ENCODE measurements at places on chromosomes 11 and 22.

- DNase-seq, result no peak
- H3K36me3 ChIP-seq, result no peaks in the 10 kb centered on the region
- no peaks in the 10 kb centered on the region for H3K27me3 ChIP-seq
- H3K4me1 ChIP-seq, result no peaks in the 10 kb centered on the region
- no peak overlapping the region for H3K27ac ChIP-seq
- no peak overlapping the region for H3K4me3 ChIP-seq
These were observed 366.9 kb downstream of the BRD1 start for GRCh38 chr22:49460592-49461281.

DNA sequence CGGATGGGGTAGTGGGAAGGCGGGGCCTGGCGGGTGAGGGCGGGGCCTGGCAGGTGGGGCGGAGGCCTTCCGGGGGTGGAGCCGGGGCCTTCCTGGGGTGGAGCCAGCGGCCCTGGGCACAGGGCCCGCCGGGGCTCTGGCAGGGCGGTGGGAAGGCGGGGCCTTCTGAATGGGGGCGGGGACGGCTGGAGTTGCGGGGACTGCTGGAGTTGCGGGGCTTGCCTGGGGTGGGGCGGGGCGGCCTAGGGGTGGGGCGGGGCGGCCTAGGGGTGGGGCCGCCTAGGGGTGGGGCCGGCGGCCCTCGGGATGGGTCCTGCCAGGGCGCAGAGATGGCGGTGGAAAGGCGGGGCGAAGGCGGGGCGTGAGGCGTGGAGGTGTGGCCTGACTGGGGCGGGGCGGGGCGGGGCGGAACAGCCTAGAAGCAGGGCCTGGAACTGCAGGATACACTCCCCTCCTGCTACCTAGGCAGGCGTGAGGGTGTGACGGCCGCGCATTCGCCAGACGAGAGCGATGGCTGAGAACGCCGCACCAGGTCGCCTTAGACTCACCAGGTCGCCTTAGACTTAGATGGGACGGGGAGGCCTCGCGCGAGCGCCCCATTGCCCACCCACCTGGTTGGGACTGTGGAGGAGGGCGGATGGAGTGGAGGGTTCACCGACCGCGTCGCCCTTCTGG is 19.3 kb downstream of the RRP7A start:
- H3K4me3 ChIP-seq, result peak overlapping the region; percentile 55
- peaks cover 3% of the 10 kb centered on the region for H3K4me1 ChIP-seq
- no peaks in the 10 kb centered on the region for H3K36me3 ChIP-seq
- no peak overlapping the region for H3K27ac ChIP-seq

- no peaks in the 10 kb centered on the region for H3K36me3 ChIP-seq
- no peak overlapping the region for H3K4me3 ChIP-seq
- no peak overlapping the region for H3K27ac ChIP-seq
- H3K27me3 ChIP-seq, result no peaks in the 10 kb centered on the region
- no peak for DNase-seq
These were observed 104.5 kb upstream of the LMO1 start for GRCh38 chr11:8368194-8368593.

DNA sequence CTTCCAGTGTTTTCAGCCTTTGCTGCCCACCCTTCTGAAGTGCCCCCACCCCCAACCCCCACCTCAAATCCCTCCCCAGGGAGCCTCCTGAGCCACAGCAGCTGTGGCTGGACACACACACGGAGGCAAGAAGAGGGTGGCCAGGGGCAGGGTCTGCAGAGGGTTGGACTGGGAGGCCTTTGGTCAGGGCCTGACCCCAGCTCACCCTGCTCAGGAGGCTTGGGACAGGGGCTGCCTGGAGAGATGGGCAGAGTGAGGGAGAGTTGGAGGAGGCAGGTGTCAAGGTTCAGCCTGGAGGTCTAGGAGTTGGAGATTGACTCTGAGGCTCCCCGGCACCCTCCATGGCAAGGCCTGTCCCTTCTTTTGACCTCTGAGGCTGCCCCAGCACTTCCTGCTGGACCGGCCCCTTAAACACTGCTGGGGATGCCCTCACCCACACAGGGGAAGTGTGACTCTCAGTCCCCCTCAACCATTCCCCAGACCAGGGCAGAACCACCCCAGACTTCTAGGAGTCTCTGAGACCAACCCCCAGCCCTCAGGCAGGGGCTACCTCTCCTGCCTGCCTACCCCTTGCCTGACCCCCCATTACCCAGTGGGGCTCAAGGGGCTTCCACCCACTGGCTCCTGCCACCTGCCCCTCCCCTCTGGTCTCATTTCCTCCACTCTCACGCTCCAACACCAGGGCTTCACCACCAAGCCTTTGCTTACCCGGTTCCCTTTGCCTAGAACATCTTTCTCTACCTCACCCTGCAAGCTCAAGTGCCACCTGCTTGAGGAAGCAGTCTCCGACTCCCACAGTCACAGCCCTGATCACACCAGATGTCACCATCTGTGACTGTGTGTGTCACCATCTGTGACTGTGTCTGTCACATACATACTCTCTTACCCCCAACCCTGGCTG is 8.6 kb downstream of the ARAP1 start:
- no peaks in the 10 kb centered on the region for H3K27me3 ChIP-seq
- H3K4me3 ChIP-seq, result no peak overlapping the region
- H3K4me1 ChIP-seq, result peaks cover 24% of the 10 kb centered on the region

DNA sequence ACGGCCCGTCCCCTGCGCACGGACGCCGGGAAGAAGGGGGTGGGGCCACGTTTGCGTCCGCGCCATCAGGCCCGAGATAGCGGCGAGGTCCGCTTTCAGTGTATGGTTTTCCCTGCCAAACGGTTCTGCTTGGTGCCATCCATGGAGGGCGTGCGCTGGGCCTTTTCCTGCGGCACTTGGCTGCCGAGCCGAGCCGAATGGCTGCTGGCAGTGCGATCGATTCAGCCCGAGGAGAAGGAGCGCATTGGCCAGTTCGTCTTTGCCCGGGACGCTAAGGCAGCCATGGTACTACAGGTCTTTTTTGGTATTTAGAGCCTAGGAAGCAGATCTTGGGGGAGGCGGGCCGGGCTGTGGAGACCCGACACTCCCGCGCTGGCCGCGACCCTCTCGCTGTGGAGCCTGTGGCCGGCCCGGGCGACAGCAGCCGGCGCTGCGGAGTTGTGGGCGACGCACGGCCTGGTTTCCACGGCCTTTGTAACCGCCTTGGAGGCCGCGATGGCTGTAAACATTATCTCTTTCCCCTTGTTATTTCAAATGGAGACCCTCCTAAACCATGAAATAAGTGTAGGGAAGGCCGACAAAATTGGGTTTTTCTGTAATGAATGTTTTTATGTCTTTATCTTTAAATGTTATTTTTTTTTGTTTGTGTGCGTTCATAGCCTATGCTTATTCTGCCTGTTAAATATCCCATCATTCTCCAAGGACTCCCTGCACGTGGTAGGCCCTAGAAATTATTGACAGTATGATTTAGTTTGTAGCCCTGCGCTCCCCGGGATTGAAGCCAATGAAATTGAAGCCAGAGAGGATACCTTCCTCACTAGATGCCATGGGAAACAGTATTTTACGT is at the start of gene AASDHPPT:
Gene AASDHPPT, plus strand, starts transcription at position 54 of the 847 bp plus-strand sequence. Its CDS starts 49 bp downstream, at position 103.
- H3K36me3 ChIP-seq, result peaks cover 23% of the 10 kb centered on the region
- peaks cover 7% of the 10 kb centered on the region for H3K4me1 ChIP-seq
- no peaks in the 10 kb centered on the region for H3K27me3 ChIP-seq

GRCh38 chr11:86537541-86538222 is 134.7 kb downstream of the ME3 start:
- DNase-seq, result no peak
- no peak overlapping the region for H3K27ac ChIP-seq
- no peak overlapping the region for H3K4me3 ChIP-seq
- H3K27me3 ChIP-seq, result no peaks in the 10 kb centered on the region

DNA sequence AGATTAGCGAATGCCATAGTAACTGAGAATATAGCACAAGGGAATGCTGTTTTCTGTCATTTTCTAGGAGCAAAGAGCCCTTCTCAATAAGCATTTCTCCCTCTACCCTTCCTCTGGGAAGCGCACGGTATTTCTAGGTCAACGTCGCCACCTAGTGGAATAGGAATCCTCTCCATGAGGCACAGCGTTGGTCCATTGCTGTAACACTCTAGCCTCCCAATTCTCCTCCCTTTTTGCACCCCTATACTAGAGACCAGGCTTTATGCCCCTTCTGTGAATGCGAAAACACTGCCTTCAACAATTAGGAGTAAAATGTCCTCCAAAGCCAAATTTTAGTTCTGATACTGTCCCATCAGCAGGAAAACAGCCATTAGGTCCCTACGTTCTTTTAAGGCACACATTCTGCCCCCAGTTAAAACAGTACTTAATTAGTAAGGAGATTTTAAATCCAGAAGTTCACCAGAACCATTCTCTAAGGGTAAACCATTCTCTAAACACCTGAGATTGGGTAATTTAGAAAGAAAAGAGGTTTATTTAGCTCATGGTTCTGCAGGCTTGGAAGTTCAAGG is 12.8 kb upstream of the HYLS1 start:
- peak; percentile 76 for DNase-seq
- H3K36me3 ChIP-seq, result no peaks in the 10 kb centered on the region
- no peaks in the 10 kb centered on the region for H3K27me3 ChIP-seq
- H3K27ac ChIP-seq, result no peak overlapping the region

DNA sequence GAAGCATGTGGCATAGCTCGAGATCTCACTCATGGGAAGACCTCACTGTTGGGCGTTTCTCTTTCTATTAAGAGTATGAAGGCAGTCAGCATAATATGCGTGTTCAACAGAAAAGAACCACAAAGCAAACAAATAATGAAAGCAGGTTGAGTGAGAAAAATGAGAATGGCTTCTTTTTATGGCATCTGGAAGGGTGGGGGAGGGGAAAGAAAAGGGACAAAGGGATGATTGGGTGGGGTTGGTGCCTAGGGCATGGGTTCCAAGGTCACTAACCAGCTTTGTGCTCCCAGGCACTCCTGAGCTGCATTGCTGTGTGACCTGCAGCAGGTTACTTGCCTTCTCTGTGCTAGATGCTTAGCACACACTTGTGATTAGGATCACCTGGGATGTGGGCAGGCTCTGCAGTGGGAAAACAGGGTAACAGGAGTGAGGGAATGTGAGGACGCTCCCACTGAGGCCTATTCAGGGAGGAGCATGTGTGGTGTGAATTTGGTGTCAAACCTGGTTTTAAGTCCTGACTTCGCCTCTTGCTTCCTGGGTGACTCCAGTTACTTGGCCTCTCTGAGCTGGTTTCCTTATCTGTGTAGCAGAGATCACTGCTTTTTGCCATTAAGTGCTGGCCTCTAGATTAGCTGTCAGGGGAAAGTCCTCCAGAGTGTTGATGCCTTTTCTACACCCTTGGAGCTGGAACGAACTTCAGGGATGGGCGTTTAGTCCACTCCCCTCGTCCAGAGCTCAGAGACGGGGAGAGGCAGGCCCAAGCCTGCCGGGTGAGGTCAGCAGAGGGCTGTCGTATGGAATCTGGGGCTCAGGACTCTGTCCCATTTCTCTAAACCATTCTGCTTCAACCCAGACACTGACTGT is 74.8 kb downstream of the KIAA1671 start:
- no peak overlapping the region for H3K27ac ChIP-seq
- H3K27me3 ChIP-seq, result no peaks in the 10 kb centered on the region
- no peak overlapping the region for H3K4me3 ChIP-seq
- DNase-seq, result no peak
- H3K4me1 ChIP-seq, result no peaks in the 10 kb centered on the region

GRCh38 chr22:19800761-19801244 is 40.2 kb downstream of the TBX1 start:
- DNase-seq, result no peak
- no peak overlapping the region for H3K4me3 ChIP-seq
- H3K36me3 ChIP-seq, result no peaks in the 10 kb centered on the region
- no peaks in the 10 kb centered on the region for H3K27me3 ChIP-seq
- H3K4me1 ChIP-seq, result no peaks in the 10 kb centered on the region

- DNase-seq, result no peak
- no peak overlapping the region for H3K27ac ChIP-seq
- no peaks in the 10 kb centered on the region for H3K27me3 ChIP-seq
- H3K36me3 ChIP-seq, result no peaks in the 10 kb centered on the region
- no peak overlapping the region for H3K4me3 ChIP-seq
- peaks cover 37% of the 10 kb centered on the region for H3K4me1 ChIP-seq
These were observed 9.6 kb downstream of the ACO2 start for GRCh38 chr22:41478473-41478872.

DNA sequence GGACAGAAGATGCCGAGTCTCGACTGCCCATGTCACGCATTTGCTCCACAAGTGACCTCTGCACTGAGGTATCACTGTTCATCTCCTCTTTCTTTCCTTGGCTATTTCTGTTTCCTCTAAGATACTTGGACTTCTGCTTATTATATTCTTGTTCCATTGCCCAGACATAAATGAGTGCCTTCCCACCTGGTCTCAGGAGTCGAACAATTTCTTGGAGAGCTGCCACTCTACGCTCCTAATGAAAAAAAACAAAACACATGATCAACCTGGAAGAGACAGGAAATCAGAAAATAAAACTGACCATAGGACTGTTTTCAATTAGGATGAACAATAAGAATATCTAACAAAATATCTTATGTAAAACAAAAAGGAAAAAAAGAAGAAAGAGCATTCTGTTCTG is 47.4 kb upstream of the CWF19L2 start:
- no peak overlapping the region for H3K4me3 ChIP-seq
- peaks cover 27% of the 10 kb centered on the region for H3K36me3 ChIP-seq
- H3K27ac ChIP-seq, result no peak overlapping the region
- no peaks in the 10 kb centered on the region for H3K27me3 ChIP-seq
- H3K4me1 ChIP-seq, result no peaks in the 10 kb centered on the region

GRCh38 chr11:65488273-65489034 is 10.4 kb upstream of the MALAT1 start:
- H3K4me3 ChIP-seq, result peak overlapping the region; percentile 49
- peak overlapping the region; percentile 96 for H3K27ac ChIP-seq
- H3K27me3 ChIP-seq, result no peaks in the 10 kb centered on the region
- DNase-seq, result no peak
- H3K4me1 ChIP-seq, result peaks cover 48% of the 10 kb centered on the region
- H3K36me3 ChIP-seq, result no peaks in the 10 kb centered on the region

DNA sequence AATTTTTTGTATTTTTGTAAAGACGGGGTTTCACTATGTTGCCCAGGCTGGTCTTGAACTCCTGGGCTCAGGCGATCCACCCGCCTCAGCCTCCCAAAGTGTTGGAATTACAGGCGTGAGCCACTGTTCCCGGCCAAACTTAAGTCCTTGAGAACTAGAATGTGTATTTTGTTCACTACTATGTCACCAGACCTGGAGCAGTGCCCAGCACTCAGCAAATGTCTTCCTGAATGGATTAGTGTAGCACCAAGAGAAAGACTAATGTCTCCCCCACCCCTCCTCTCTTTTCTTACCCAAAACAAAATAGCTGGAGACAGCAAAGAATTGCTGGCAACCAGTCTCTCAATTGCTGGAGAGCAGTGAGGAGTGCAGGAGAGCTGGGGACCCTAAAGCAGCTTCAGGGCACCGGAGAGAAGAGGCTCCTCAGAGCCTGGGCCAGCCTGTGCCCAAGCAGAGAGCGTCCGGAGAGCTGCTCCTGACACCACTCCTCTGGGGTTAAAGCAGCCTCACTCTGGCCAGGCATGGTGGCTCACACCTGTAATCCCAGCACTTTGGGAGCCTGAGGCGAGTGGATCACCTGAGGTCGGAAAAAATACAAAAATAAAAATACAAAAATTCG is 14.9 kb downstream of the SLC25A18 start:
- peaks cover 3% of the 10 kb centered on the region for H3K4me1 ChIP-seq
- no peaks in the 10 kb centered on the region for H3K27me3 ChIP-seq
- DNase-seq, result no peak
- no peaks in the 10 kb centered on the region for H3K36me3 ChIP-seq
- no peak overlapping the region for H3K4me3 ChIP-seq

All from H1 (cell line).